ENCODE measurements at places on chromosomes 16 and 17.

DNA sequence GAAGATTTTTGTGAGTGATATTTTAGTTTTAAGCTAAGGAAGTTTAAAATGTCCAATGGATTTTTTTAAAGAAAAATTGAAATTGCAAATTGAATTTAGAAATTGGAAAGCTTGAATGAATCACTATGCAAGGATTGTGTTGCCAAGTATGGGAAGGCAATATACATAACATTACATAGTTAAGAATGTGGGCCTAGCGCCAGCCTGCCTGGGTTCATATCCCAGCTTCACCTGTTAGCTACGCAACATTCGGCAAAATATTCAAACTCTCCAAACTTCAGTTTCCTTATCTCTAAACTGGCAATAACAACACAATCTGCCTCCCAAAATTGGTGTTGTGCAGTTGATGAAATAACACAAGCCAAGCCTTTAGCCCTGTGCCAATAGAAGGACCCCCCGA is 50.4 kb upstream of the DNAH9 start:
- DNase-seq = no peak

GRCh38 chr17:76480632-76481031 is 13.2 kb downstream of the AANAT start:
- DNase-seq = no peak

GRCh38 chr17:41448506-41448905 is 7.7 kb upstream of the KRT38 start:
- DNase-seq = no peak

- DNase-seq = no peak
These were observed 8.0 kb upstream of the C16orf96 start for GRCh38 chr16:4548124-4548523.

DNA sequence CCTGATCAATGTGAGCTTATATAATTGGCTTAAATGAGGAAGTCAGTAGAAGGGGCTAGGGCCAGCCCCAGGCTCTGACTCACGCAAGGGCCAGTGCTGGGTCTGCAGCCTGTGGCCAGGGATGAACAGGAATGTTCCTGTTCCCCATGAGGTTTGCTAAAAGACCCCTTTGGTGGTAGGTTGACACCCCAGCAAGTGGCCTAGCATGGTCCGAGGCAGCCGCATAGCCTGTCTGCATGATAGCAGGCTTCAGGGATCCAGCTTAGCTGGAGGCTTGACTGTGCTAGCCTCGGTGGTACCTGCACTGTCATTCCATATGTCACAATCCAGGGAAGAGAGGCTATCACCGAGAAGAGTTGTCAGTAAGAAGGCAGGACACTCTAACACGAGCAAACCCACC is 23.5 kb downstream of the TRIM25 start:
- DNase-seq = no peak

- DNase-seq = no peak
These were observed 26.8 kb upstream of the GLG1 start for GRCh38 chr16:74633686-74634085.

DNA sequence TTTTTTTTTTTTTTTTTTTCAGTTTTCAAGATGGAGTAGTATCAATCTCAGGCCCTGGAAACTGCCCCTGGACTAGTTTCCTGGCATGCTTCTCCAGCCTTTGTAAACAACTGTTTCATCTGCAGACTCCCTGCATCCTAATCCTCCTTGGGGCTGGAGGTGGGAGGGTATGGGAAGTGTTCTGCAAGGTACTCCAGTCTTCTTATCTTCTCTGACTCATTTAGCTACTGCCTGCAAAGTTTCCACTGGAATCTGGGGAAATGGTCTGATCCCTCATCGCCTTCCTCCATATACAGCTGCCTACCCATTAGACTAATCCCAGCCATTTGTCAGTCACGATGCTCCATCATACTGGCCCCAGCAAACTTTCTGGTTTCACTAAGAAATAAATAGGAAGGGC is 21.5 kb downstream of the COPZ2 start:
- no peak for DNase-seq

- DNase-seq = no peak
These were observed 1.8 kb upstream of the NSMCE1 start for GRCh38 chr16:27270349-27270748.

GRCh38 chr17:81831563-81831956 is 1.5 kb downstream of the MCRIP1 start:
- no peak for DNase-seq

DNA sequence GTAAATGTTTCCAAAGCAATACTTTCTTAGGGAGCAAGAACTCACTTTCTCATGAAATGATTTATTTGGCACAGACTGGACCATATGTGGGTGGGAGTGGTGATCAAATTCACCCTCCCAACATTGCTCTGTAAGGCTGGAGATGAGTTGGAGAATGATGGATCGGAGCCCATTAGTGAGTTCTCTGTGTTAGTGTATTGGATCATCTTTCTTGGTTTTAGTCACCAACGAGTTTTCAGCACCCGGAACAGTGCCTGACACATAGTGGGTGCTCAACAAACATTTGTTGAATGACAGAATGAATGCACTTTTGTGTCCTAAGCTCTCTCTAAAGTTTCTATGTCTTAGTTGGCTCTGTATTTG is 104.5 kb upstream of the FAM20A start:
- no peak for DNase-seq

DNA sequence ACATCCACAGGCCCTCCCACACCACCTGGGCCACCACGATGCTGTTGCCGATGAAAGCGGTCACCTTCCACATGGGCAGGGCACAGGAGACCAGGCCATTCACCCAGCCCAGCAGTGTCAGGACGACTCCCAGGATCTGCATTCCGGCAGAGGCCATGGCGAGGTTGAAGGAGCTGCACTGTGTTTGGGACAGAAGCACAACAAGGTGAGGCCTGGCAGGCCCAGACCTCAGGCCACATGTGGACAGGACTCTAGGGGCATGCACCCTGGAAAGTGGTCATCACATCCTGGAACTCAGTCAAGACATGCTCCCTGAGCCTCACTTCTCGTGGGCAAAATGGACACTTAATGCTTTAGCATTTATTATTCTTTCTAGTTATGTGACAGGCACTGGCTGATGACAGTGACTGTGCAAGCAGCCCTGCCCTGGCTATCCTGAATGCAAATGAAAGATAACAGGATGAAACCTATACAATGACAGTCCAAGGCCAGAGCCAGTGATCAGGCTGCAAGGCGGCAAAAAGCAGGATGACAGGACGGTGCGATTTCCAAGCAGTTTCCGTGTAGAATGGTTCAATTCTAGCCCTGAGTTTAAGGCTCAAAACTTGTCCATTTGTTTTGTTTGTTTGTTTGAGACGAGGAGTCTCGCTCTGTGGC is 2.0 kb downstream of the CLDN6 start:
- DNase-seq = no peak

DNA sequence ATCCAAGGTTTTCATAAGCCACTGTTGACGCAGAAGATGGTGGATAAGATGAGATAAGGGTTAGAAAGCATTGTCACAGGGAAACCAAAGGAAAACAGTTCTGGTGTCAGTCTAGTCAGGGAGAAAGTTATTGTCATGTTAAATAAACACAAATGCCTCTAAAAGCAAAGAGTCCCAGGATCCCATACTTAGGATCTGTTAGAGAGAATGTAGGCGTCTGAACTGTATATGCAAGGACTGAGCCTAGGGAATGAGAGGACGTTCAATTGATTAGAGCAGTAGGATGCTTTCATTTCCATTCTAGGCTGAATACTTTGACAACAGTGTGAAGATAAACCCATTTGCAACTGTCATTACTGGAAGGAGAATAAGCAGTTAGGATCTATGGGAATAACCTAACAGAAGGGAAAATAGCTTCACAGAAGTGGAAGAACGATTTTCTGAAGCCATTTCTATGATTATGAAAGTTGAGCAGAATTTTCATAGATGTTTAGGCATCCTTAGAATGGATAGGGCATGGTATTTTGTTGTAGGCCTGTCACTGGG is 1149.1 kb upstream of the CDH8 start:
- no peak for DNase-seq

DNA sequence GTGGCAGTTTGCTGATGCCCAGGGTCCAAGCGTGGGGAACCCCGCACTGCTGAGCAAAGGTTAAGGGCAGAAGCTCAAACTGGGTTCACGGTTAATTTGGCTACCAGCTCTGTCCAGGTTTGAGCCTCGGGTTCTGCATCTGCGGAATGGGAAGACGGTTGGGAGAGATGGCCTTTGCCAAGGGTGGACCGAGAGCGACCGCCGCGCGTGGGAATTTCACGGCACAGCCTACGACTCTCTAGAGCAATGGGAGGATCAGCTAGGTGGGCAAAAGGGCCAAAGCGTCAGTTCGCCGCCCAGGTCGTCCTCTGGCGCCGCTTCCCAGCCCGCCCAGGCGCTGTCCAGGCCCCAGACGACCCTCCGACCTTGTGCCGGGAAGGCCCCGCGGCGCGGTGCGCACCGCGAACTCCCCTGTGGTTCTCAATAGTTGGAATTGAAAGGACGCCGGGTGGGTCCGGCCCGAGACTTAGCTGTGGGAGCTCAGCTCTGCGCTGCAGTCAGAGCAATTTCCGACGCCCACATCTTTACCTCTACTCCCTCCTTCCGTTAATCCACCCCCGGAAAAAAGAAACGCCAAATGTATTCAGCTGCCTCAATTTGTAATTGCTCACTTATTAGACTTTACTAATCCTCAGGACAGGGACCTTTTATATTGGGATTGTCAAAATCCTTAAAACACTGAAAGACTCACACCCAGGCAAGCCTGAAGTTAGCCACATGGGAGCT is 2.5 kb upstream of the HS3ST3B1 start:
- no peak for DNase-seq

- DNase-seq = no peak
These were observed 930.4 kb upstream of the CDH8 start for GRCh38 chr16:62966626-62967025.

DNA sequence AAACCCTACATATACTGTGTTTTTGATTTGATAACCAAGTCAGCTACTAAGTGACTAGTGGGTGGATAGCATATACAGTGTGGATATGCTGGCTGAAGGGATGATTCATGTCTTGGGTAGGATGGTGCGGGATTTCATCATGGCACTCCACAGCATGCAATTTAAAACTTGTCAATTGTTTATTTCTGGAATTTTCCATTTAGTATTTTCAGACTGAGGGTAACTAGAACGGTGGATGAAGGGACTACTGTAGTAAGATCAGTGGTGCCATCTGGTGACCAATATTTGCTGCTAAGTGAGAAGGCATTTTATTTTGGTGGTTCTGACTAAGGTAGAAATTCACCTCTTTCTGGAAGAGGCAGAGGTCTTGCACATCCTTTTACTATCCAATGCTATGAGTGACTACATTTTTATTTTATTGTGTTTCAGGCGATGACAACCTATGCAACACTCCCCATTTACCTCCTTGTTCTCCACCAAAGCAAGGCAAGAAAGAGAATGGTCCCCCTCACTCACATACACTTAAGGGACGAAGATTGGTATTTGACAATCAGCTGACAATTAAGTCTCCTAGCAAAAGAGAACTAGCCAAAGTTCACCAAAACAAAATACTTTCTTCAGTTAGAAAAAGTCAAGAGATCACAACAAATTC is 3.1 kb downstream of the CDC6 start:
- no peak for DNase-seq

DNA sequence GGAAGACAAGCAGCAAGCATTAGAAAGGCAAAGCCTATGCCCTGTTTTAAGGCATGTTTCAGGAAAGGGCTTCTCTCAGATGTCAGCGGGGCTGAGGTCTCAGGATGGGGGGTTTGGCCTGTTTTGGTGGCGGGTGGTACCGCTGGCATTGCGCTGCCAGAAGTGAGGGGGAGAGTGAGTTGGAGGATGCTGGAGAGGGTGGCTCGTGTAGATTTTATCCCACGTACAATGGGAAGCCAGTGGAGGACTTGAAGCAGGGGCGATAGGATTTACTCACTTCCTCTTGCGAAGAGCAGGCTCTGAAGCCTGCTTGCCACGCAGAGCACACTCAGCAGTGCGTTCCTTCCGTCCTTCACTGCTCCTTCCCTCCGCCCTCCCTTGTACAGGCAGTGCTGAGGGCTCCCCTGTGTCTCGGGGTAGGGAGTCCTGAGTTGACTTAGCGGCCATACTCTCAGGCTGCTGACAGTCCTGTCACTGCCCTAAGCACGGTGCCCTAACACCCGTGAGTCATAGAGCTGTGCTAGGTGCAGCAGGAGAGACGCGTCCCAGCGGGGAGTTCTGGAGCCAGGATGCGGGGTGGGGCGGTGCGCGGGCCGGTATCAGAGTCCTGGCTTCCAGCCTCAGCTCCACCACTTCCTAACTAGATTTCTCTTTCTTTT is 113.1 kb downstream of the SNX29 start:
- DNase-seq = peak; percentile 88

DNA sequence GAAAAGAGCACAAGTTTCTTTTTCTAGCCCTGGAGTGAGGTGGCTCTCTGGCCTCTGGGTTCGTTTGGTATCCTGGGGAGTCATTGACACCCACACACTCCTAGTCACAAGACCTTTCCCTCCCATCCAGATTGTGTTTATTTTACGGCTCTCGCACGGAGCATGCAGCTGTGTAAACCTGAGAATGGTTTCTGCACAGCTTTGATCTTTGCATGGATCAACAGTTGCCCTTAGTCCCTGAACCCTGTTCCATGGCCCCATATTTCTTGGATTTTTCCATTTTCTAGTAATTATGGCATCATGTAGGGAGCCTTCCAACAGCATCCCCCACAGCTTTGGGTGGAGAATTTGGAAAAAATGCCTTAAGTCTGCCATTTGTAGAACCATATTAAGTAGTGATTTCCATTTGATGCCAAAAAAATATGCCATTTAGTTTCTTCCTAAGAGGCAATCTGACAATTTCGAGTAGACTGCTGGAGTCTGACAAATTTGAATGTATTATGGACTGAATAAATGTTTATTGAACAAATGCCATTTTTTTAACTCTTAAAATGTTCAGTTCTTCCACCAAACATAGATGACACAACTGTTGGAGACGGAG is 197.7 kb downstream of the WWOX start:
- DNase-seq = no peak

DNA sequence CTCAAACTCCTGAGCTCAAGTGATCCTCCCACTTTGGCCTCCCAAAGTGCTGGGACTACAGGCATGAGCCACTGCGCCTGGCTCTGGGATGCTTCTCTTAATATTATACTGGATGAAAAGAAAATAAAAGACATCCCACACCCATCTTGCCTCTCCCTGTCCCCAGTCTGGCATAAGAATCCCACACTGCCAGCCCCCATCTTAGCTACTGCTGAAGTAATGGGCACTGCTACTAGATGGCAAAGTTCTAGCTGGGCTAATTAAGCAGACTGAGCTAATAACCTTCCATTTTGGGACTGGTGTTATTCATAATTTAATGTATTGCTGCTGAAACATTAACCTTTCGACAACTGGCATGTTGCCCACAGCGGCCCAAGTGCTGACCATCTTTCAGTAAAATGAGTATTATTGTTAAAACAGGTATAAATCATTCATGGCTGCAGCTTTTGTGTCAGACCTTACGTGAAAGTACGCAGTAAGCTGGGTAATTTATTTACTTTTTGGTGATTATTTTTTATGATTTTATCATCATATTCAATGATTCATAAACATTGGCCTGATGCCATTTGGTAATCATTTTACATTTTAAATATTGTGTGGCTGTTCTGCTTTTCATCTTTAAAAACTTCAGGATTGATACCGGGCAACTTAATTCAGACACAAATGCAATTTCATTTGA is 47.4 kb upstream of the ZFHX3 start:
- DNase-seq = no peak

- DNase-seq = no peak
These were observed 40.9 kb upstream of the NAT9 start for GRCh38 chr17:74816905-74817620.

- no peak for DNase-seq
These were observed 494.5 kb upstream of the CA10 start for GRCh38 chr17:52653014-52653413.
